ENCODE measurements at places on chromosomes 3 and 15.

GRCh38 chr15:70133781-70134421, 36.2 kb upstream of the TLE3 start:
- no peak for DNase-seq

DNA sequence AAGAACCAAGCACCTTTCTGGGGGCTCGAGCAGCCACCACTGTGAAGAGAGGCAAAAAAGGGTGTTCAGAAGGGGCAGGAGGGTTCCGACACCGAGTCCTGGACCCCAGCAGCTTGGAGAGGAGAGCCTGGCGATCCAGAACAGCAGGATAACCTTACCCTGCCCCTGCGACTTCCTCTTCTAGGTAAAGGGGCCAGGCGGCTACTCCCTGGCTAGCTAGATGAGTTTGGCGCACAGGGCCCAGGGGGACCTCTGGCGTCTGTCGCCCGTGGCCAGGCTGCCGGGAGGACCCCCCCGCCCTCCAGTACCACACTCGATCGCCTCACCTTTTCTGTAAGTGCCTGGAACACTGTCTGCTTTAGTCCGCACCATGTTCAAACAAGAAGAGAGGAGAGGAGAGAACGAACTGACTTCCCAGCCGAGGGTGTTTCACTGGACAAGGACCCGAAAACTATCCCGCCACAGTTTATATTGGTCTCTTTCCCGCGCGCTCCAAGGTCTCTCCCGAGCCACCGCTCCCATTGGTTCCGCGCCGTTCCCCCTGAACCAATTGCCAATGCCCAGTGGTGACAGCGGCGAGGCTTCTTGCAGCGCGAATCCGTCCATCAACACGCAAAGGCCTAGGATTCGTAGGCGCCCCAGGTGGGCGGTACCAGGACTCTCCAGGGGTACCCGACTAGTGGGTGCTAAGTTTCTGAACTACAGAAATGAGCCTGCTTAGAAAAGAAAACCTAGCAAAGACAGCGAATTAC, at the start of gene PCLAF:
PCLAF (minus strand) TSS at position 442 of the 752 bp plus-strand sequence; CDS start at position 372, 70 bp downstream.
- peak; percentile 84 for DNase-seq

- no peak for DNase-seq
Observed at GRCh38 chr3:37417297-37418082, 243.1 kb upstream of the LRRFIP2 start.

DNA sequence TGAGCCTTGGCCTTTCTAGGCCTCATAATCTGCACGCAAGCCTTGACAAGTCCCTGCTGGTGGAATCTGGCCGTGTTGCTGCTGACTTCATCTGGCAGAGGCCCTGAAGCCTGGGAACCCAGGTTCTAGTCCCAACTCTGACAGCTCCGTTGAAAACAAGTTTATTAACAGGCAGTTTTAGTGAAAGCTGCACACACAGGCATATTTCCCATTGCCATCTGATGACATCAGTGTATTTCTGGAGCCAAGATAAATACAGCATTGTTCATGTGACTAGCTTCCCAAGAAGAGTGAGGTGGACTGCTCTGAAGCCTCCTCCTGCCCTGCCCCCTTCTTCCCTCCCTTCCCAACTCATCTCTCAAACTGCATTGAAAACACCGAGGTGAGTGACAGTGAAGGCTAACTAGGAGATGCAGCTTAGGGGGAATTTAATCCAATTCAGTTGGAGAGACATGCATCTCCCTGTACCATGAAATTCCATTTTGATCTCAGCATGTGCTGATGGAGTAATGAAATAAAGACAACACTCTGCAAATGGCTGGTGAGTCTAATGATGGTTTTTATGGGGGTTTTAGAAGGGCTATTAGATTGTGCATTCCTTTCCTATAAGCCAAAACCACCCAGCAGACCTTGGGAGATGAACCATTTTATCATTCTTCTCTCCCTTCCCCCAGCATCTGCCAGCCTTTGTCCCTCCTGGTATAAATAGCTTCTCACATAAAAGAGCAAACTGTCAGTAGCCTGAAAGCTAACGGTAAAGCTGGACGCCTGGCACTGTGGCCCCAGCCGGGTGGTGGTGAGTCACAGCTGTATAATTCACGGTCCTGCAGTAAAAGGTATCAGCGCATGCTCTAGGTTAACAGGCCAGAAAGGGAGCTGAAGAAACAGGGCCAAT, 38.0 kb downstream of the PRICKLE2 start:
- DNase-seq, result no peak

- DNase-seq, result no peak
Observed at GRCh38 chr15:25721605-25721955, 141.5 kb downstream of the ATP10A start.

- no peak for DNase-seq
Observed at GRCh38 chr15:51090753-51091152, 4.0 kb downstream of the TNFAIP8L3 start.

DNA sequence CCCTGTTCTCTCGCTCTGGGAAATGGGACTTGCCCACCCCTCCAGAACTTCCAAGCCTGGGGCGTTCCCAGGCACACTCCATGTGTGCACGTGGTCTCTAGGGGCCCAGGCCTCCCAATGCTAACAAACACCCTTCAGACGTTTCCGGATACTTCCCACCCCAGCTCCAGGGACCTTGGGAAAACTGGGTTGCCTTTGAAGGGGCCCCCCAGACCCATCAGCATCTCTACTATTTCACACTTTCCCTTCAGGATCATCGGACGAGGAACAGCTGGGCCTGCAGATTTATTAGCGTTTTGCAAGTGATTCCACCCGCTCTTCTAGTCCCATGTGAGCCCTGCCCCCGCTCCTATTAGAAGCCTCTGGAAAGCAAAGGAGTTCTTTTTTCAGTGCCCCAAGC, 63.2 kb downstream of the MAGEF1 start:
- DNase-seq, result no peak

DNA sequence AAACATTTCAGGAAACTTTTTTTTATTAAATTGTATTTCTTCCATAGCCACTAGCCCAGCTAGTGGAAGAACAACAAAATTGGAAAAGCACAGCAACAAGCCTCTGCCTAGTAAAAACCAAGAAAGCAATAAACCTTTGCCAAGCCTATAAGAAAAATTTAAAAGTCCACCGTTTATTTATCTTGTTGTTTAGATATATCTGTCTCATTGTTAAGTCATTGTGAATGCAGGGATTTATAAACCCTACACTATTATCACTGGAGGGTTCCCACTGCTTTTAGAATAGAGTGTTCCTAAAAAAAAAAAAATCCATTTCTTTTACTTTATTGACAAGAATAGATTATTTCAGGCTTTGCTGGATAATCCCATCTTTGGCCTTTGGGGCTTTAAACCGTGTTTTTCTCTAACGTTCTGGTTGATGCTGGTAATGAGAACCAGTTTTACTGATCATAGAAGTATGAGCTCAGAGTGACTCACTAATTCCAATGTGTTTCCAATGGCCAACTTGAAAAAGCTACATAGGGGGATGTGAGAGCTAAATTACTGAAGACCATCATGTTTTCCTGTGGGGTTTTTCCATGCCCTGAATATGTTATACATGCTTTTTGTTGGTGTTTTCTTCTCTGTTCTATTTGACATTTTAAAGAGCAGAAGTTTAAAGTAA, 634.1 kb downstream of the RBMS3 start:
- DNase-seq, result no peak

- no peak for DNase-seq
Observed at GRCh38 chr15:87561641-87562040, 694.9 kb downstream of the NTRK3 start.

- no peak for DNase-seq
Observed at GRCh38 chr15:89127054-89127702, 38.9 kb downstream of the ABHD2 start.

DNA sequence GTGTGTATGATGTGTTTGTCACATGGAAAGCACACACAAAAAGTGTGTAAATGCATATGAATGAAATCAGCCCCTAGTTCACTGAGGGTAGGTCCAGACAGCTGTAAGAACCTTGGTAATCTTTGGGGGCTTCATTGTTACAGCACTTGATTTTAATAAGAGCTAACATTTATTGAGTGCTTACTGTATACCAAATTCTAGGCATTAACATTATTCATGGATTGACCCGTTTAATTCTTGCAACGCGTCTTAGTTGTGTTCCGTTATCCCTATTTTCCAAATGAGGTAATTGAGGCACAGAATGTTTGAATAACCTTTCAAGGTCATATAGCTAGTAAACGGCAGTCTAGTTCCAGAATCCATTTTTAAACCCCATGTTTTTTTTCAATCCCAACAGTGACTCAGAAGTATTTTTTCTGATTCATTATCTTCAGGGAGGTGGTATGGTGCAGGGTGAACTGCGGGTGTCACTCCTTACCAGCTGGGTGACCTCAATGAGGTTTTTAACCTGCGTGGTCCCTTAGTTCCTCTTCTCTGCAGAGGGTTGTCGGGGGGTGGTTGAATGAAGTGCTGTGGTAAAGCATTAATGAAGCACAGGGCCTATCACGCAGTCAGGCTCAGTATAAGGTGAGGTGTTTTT, 14.2 kb downstream of the RAB8B start:
- no peak for DNase-seq

All from anterior cingulate cortex (tissue), 58 donors.